ENCODE measurements at places on chromosomes 2 and 18.

GRCh38 chr2:134253804-134254203, at the start of gene MGAT5:
Gene MGAT5, plus strand, starts transcription at chr2:134254072. Its CDS starts 332 bp downstream, at chr2:134254404.
- DNase-seq, result no peak

GRCh38 chr18:79405781-79406575, 10.2 kb downstream of the NFATC1 start:
- DNase-seq, result no peak

- no peak for DNase-seq
Observed at GRCh38 chr2:46335391-46336282, 38.4 kb downstream of the EPAS1 start.

DNA sequence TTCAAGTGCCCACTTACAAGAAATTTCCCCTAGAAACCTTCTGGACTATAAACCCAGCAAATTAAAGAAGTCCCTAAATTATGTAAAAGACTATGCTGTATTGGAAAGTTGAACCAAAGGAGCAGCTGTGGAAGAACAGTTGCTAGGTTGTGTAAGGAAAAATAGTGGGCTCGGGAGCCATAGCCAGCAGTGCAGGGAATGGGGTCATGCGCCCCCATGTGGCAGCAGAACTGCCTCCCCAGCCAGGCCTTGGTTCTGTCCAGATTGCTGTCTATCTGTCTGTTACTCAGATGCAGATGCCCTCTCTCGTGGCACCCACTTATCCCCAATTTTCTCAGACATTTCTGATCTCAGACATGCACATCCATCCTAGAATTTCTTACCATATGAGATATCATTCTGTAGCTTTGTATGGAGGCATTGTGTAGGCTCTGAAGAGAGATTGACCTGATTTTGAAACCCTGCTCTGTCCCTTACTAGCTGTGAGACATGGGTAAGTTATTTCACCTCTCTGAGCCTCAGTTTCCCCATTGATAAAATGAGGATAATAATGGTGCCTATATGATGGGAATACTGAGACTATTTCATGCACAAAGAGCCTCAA, 258.3 kb downstream of the SS18 start:
- no peak for DNase-seq

DNA sequence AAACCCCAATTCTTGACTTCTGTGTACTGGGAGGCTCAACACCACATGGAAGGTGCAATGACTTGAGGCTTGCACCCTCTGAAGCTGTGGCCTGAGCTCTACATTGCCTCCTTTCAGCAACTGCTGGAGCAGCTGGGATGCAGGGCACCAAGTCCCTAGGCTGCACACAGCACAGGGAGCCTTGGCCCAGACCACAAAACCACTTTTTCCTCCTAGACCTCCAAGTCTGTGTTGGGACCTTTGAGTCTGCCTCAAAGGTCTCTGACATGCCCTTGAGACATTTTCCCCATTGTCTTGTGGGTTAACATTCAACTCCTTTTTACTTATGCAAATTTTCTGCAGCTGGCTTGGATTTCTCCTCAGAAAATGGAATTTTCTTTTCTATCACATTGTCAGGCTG, 62.6 kb upstream of the KCNE4 start:
- peak; percentile 19 for DNase-seq

DNA sequence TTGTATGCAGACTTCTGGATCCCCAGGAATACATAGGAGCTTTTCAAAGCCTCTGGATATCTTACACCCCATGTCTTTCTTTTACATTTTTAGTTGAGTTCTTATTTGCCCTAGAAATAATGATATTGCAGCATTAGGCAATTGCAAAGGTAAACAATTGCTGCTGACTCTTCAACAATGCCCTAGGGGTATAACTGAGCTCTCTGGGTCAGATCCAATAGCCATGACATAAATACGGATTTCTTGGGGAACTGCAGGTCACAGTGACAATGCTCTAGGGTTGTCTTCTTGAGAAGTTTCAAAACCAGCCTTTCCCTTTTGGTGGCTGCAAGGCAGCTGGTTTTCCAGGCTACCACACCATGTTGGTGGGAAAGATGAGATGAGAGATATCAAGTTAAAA, 16.5 kb upstream of the OR6B3 start:
- DNase-seq, result no peak

DNA sequence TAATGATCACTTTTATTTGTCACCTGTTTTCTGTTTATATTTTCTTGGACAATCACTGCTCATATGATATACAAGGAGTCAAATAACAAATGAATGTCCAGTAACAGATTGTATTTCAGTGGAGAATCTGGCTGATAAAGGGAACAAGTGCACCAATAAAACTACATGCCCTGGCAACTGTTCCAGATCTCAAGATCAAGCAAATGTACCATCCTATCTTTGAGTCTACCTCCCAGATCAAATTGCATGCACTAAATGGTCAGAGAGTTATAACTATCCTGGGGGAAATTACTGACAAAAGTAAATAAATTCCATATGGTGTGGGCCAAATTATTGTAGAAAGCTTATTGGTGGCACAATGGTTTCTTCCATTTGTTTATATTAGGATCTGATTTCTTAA, 452.8 kb downstream of the MBD2 start:
- no peak for DNase-seq

DNA sequence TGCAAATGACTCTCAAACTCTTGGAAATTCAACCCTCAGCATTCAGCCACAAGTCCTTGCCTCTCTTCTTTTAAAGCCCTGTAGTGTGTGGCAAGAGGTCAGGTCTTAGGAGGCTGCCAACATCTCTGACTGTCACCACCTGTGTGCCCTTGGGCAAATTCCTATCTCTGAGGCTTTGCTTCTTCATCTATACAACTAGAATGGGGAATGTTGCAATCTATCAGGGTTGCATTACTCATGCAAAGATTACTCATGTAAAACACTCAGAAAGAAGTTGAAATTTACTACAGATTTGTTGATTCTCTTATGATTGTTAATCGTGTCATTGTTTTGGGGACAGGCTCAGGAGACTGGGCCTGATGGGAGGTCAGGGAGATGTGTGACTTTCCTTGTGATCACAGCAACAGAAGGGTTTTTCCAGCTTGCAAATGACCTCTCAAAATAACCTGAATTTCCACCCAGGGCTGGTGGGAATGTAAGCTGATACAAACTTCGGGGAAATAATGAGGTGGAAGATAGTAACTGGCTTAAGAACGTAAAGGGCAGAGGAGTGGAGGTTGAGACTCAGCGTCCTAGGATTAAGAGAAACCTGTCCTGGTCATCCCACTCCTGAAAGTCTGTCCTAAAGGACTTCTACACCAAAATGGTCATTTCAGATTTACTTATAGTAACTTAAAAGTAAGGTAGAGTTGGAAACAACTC, 32.1 kb upstream of the SIGLEC15 start:
- no peak for DNase-seq

DNA sequence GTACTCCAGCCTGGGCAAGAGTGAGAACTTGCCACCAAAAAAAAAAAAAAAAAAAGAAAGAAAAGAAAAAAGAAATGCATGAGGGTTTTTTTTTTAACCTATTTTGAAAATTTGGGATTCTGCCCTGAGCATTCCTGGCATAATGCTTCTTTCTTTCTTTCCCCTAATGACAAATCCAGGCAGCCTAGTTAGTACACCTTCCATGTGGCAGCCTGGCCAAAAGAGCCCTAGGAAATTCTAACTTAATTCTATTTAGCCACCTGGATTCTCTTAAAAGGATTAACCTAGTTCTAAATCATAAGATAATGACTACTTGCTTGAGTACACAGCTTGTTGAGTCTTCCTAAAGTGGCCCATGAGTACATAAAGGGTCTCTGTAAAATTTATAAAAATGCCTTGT, 160.1 kb downstream of the THADA start:
- no peak for DNase-seq

- no peak for DNase-seq
Observed at GRCh38 chr2:174485788-174486562, 854 bp downstream of the GPR155 start.

- DNase-seq, result no peak
Observed at GRCh38 chr18:8751692-8752091, 46.3 kb downstream of the MTCL1 start.

DNA sequence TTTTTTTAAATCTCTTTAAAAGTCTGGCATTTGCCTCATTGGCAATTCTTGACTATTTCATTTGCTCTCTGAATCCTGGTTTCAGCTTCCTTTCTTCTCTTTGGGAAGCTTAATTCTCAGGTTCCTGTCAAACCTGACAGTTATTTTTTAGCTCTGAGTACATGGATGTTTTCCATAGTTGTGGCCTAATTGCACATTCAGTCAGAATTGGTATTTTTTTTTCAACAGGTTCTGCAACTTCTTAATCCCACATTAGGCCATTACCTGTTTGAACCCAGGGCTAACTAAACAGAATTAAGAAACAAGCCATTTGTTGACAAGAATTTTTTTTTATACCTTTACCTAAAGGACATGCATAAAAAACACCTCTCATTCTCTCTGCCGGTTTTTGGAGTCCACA, 338.8 kb downstream of the SETBP1 start:
- DNase-seq, result no peak

DNA sequence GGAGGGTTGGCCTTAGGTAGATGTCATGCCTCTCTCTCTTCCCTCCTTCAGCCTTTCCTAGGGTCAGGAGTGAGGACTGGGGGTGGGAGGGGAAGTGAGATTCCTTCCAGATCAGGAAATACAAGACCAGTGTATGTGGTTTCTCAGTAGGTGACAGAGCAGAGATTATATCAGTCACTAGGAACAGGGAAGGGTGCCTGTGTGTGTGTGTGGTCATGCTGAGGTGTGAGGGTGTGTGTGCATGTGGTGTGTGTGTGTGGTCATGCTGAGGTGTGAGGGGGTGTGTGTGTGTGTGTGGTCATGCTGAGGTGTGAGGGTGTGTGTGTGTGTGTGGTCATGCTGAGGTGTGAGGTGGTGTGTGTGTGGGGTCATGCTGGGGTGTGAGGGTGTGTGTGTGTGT, 259.8 kb downstream of the LOXHD1 start:
- no peak for DNase-seq

- DNase-seq, result no peak
Observed at GRCh38 chr2:9565436-9566153, 10.0 kb upstream of the ADAM17 start.

- no peak for DNase-seq
Observed at GRCh38 chr2:119550856-119551255, 6.6 kb downstream of the CFAP221 start.

GRCh38 chr2:160977376-160977775, 182.9 kb upstream of the TANK start:
- no peak for DNase-seq

DNA sequence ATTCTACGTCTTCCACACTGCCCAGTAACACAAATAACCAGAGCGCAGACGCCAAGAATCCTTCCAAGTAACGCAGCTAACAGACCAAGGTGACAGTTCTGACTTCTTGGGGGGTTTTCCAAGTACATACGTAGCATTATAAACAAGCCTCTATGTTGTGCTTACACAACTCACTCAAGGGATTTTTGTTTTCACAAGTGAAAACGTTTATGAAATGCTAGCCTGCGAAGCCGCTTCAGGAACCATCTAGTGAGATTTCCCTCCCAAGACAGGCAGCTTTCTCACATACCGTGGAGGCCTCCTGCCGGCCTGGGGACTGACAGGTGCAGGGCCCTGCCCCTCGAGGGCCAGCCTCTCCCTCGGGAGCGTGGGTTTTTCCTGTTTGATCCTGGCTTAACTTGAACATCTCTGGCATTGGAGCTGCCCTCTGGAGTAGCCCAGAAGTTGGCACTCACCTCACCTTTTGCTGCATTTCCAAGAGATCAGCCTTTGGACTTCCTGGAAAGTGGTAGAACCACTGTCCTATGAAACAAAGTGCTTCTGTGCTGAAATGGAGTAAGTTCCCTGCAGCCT, 151.1 kb downstream of the MBP start:
- DNase-seq, result peak; percentile 37

DNA sequence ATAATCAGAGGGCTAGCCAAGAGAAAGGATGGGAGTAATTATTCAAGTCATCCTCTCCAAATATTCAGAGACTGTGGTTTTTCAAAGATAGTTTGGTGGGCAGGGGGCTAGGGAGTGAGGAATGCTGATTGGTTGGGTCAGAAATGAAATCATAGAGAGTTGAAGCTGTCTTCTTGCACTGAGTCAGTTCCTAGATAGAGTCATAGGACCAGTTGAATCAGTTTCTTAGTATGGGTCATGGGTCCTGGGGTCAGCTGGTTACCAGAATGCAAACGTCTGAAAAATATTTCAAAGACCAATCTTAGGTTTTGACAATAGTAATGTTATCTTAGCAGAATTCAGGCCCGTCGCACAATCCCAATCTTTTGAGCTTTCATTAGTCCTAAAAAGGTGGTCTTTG, 171.4 kb upstream of the SPATS2L start:
- DNase-seq, result no peak

DNA sequence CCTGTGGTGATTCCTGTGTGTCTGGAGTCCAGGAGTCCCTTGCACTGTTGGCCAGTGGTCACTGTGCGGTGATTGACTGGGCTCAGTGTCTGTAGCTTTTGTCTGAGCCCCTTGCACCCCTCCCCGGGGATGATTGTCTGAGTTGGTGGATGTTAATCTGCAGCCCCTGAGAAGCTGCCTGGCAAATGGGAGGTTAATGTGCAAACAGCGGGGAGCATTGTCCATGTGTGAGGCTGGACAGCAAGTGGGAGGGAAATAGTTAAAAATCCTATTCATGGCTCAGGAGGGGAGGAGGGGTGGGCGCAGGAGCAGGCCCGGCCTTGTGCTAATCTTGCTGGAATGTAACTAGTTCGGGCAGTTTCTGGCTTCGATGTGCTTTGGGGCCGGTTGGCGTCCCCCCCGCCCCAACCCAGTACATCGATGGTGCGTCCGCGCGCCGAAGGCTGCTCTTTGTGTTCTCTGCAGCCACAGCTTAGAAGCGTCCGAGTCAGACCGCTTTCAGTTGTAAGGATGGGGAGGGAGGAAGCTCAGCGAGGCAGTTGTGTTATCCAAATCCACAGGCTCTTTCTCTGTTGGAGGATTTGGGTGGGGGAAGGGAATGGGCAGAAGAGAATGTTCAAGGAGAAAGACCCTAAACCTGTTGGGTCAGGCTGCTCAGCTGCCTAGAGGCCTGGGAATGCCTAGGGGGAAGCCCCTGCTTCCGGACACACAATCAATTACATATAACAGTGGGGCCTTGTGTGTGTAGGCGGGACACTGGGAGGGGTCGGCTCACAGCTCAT, 71.8 kb downstream of the TGOLN2 start:
- DNase-seq, result no peak

- no peak for DNase-seq
Observed at GRCh38 chr2:44233450-44234128, 41.7 kb upstream of the SLC3A1 start.

GRCh38 chr2:105139556-105140239, 101.8 kb downstream of the MRPS9 start:
- no peak for DNase-seq

DNA sequence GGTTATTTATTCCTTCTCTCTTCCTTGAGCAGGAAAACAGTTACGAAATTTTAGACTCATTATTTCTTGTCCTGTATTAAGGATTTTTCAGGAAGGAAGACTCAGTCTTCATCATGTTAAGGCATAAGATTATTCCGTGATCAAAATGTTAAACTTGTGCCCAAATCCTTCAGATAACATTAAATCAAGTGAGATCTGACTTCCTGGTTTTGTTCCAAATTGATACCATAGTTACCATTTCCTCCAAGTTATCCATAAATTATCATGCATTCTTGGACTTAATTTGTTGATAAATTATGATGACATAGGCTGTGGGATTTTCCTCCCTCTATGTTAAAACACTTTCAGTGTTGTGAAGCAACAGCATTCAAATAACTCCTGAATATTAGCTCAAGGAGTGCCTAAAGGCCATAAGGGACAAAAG, 31.9 kb downstream of the EFEMP1 start:
- no peak for DNase-seq

Data from vagina (tissue), 2 donors.